ENCODE measurements at places on chromosomes 4 and X.

- DNase-seq, result no peak
These were observed 98.8 kb upstream of the EOLA2 start for GRCh38 chrX:150037041-150037440.

DNA sequence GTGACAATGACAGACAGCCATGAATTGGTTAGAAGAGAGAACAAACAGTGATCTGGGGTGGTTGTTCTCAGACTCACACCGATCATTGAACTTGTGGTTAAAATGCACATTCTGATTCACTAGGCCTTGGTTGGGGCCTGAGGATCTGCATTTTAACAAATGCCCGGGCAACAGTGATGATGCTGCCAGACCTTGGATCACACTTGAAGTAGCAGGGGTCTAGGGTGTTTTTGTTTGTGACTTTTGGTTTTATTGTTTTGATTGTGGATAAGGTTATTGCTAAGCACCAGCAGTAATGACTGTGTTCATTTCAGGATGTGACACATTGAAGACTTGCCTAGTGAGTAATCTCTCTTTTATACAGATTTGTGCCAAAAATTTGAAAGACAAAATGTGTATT lies 36.5 kb downstream of the TXLNG start:
- DNase-seq, result no peak

DNA sequence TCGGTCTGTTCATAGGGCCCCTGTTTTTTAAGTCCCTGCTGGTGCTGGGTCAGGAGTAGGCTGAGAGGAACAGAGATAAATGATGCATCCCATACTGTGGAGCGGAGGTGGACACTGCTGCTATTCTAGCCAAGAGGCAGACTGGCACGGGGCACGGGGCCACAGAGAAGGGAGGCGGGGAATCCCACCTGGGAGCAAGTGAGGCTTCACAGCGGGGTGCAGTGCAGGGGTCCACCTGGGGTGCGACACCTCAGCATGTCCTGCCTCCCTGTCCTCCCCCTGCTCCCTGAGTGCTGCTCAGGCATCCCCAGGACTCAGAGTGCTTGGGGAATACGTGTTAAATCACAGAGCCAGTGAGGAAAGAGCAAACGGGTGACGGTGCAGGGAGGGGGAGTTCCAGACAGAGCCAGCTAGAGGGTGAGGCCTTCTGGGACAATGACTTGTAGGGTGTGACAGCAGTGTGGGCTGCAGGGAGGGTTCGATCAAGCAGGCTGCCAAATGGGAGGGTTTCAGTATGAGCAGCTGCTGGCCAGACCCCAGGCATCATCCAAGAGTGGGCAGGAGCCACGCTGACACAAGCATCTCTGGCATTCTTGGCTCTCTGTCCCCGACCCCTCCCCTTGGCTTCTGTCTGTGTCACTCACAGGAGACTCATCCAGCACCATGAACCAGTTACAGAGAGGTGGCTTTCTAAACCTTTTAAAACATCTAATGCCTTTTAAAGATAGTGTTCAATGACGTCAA lies 13.7 kb upstream of the HTRA3 start:
- DNase-seq, result no peak

GRCh38 chrX:130561930-130562329 lies 160.1 kb downstream of the RBMX2 start:
- DNase-seq, result no peak

DNA sequence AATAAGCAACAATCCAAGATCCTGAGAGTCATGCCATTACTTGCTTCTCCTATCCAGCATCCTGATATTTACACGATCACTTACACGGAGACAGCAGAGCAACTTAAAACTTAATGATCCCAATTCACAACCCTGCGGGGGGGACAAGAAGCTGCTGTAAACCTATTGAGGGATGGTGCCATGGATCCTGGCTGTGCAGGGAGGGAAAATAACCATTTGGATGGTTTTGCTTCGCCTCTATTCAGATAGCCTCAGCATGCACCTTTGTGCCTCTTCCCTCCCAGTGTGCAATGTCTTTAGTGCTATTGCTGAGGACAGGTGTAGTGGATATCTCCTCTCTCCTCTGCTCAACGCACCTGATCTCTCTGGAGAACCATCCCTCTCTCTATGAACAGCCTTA lies 89.7 kb upstream of the PPARGC1A start:
- DNase-seq, result no peak

DNA sequence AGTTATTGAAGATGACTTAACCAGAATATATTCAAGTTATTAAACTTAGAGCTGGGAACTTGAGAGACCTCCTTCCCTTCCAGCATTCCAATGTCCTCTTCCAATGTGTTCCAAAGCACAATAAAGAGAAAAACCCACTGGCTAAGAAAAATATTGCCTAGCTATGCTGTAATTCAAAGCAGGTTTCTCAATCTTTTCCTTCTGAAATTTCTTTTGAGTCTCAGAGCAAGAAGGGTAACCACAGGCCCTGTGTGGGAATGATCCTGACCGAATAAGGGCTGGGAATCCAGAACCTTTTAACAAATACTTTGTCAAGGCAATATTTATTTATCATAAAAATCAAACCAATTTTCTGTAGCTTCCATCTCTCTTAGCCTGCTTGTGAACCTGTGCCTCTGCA lies 150.7 kb upstream of the SFRP2 start:
- no peak for DNase-seq

- no peak for DNase-seq
These were observed 22.8 kb downstream of the MEPE start for GRCh38 chr4:87855559-87855958.

DNA sequence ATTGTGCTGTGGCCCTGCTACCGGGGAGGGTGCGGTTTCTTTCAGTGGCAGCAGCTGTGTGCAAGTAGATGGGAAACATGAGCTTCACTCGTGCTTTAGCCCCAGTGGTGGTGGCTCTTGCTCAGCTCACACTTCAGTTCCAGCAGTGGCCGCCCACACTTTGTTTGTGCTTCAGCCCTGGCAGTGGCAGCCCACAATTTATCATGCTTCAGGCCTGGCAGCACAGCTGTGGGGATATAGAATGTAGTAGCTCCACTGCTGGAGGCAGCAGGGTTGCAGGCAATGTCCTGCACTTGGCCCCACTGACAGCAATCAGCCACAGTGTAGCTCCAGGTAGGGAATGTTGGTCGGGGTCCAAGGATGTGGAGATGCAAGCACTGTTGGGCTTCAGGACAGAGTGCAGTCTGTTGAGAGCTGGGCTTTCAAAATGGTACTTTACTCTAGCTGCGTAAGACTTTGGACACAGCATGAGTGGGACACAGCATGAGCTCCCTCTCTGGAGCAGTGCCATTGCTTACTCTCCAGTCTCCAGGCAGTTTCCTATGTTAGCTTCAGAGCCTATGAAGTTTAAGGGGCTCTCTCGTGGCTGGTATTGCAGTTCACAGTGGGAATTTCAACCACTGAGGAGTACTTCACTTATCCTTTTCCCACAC lies 413.1 kb downstream of the PDGFC start:
- no peak for DNase-seq

DNA sequence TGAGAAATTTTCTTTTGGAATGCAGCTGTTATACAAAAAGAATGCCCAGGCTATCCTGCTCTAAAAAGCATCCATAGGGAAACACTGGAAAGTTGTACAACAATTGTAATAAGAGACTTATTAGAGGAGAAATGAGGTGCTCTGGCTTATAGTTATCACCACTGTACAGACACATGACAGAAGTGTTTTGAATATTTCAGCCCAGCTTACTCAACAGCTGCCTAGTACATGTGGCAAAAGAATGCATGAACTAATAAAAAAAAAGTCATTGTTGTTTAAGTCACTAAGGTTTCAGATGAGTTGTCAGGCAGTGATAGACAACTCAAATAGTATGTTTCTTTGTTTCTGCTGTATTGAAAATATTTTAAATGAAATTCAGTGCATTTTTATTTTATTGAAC lies 307.7 kb downstream of the GPM6A start:
- DNase-seq, result no peak

DNA sequence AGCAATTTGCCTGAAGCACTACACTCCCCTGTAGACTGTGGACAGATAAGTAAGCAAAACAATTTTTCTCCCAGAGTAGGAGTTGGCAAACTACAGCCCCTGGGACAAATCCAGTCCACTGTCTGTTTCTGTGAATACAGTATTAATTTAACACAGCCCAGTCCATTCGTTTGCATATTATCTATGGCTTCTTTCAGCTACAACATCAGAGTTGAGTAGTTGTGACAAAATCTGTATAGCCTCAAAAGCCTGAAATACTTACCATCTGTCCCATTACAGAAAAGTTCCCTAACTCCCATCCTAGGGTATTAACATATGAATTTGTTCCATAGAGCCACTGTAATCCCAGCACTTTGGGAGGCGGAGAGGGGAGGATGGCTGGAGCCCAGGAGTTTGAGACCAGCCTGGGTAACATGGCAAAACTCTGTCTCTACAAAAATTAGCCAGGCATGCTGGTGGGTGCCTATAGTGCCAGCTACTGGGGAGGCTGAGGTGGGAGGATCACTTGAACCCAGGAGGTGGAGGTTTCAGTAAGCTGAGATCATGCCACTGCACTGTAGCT lies 53.0 kb downstream of the AMELX start:
- DNase-seq, result no peak

- DNase-seq, result no peak
These were observed 36.2 kb downstream of the KDM5C start for GRCh38 chrX:53188763-53189162.

DNA sequence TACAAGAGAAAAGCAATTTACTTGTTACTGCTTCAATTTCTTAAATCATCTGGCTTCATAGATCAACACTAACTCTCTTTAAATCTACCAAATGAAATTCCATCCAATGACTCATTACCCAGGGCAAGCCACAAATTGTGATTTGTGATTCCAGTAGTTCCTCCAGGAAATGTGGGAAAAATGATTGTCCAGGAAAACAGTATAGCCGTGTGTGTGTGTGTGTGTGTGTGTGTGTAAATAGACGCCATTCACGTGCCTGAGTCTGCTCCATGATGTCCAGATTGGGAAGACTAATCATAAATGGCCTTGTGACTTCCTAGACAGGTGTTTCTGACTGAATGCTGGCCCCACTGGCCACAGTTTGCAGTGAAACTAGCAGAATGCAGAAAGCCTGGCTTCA lies 121.3 kb downstream of the HS6ST2 start:
- no peak for DNase-seq

DNA sequence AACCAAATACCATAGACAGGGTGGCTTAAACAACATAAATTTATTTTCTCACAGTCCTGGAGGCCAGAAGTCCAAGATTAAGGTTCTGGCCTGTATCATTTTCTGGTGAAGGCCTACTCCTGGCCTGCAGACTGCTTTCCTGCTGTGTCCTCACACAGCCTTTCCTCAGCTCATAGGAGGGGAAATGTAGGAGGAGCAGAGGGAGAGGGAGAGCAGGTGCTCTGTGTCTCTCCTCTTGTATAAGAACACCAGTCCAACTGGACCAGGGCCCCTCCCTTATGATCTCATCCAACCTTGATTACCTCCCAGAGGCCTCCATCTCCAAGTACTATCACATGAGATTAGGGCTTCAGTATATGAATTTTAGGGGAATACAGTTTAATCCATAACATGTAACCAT lies 34.3 kb downstream of the RAPGEF2 start:
- DNase-seq, result no peak

- DNase-seq, result no peak
These were observed 89.3 kb upstream of the HHIP start for GRCh38 chr4:144556636-144557035.

DNA sequence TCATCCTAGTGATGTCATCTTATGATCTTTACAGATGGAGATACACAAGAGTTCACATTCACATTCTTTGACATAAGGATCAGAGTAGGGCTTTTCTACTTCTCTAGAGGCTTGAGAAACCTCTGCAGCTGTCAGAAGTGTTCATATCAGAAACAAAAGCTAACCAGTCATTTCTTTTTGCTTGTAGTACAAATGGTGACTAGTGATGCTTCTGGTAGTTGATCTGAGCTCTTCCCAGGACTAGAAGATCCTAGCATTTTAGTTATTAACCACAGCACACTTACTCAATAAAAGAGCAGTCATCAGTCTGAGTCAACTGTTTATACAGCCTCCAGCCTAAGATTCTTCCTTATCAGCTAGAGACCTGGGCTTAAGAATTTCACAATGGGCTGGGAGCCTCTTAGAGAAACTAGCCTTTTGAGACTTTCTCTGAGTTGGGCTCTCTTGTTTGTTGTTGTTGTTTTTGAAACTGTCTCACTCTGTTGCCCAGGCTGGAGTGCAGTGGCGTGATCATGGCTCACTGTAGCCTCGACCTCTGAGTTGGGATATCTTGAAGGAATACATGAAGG lies 84.1 kb downstream of the TMEM164 start:
- peak; percentile 47 for DNase-seq

- no peak for DNase-seq
These were observed 25.5 kb upstream of the NXT2 start for GRCh38 chrX:109511113-109511512.

- no peak for DNase-seq
These were observed 162.7 kb downstream of the STIM2 start for GRCh38 chr4:27023366-27023765.

- DNase-seq, result no peak
These were observed 45.0 kb downstream of the TMEM165 start for GRCh38 chr4:55440786-55441185.

DNA sequence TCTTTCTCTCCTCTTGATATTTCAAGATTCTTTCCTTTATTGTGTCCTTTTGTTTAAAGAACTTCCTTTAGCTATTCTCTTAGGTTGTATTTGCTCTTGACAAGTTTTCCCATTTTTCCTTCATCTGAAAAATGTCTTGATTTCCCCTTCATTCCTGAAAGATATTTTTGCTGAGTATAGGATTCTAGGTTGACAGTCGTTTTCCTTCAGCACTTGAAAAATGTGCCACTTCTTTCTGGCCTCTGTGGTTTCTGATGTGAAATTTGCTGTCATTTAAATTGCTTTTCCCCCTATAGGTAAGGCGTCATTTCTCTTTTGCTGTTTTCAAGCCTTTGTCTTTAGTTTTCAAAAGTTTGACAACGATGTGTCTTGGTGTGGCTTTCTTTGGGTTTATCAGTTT lies 23.3 kb upstream of the LAMTOR3 start:
- no peak for DNase-seq

GRCh38 chrX:16618422-16618821 lies 31.5 kb upstream of the S100G start:
- no peak for DNase-seq

- peak; percentile 38 for DNase-seq
These were observed at the start of gene TSPAN5 for GRCh38 chr4:98658287-98659105. Gene TSPAN5, minus strand, starts transcription at chr4:98658611.

Measured in AG09319 (cell line).